ENCODE measurements at places on chromosomes 4 and X. TPM values are rescaled to one million over a fixed set of nuclear protein-coding genes. Genes with fewer than 3 reads are reported as not detected.

GRCh38 chr4:20352163-20352431, 100.4 kb downstream of the SLIT2 start:
- no peak for DNase-seq

PTTG2 gene
- total RNA-seq, result not detected

DNA sequence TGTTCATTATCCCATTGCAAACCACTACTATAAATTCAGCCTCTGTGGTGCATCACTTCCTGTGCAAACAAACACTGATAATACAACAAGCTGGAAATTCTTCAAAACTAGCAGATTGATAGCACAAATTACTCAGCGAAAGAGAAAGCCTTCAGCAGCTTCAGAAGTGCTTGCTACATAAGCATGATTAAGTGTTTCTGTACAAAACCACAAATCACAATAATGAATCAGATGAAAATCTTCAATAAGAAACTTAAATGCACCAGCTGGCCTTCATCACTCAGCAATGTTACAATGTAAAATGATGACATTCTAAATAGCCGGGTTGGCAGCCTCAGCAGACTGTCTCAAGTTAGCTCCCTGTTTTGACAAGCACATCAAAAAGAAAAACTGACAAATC, 262.2 kb downstream of the SPOCK3 start:
- no peak for DNase-seq

OCIAD2 gene
- 108 TPM for total RNA-seq

SHROOM2 gene
- 10.5 TPM for total RNA-seq

DNA sequence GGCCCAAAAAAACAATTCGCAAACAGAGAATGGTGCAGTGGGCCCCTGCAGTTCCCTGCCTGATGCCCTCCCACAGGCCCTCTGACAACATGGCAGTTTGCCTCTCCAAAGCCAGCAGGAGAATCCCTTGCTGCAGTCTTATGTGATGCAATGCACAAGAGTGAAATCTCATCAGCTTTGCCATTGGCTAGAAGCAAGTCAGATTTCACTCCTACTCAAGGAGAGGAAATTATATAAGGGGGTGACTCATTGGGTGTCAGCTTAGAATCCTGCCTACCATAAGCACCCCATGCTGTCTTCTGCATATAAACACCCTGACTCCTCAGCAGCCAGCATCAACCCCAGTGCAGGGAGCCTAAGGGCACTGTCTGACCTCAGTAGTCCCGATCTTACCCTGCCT, 157.3 kb upstream of the LDB2 start:
- no peak for DNase-seq

DNA sequence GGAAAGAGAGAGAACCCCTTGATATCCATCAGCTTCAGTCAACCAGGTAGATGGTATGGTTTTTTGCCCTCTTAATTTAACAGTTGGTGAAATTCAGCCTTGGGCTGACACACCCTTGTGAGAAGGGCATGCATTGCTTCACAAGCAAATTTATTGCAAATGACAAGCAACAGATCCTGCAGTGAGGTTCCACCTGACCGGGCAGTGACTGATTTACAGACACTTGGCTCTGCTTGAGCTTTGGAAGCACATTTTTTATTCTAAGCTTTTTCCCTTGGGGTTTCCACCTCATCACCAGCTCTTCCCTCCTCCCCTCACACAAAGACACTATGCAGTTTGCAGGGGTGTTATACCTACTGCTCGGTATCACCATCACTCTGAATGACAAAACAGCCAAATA, 28.3 kb upstream of the SERTM2 start:
- no peak for DNase-seq

MAGEA2 gene
- 0.22 TPM for total RNA-seq

GABRG1 gene
- total RNA-seq, result not detected

SORCS2 gene
- 2.2 TPM for total RNA-seq

PHOX2B gene
- total RNA-seq, result not detected

All from progenitor cell of endocrine pancreas (in vitro differentiated cells).